ENCODE measurements at places on chromosomes 2 and 18. TPM values are rescaled to one million over a fixed set of nuclear protein-coding genes. Genes with fewer than 3 reads are reported as not detected.

PTPRN gene
- total RNA-seq, result not detected

UGT1A10 gene
- total RNA-seq, result not detected

DNA sequence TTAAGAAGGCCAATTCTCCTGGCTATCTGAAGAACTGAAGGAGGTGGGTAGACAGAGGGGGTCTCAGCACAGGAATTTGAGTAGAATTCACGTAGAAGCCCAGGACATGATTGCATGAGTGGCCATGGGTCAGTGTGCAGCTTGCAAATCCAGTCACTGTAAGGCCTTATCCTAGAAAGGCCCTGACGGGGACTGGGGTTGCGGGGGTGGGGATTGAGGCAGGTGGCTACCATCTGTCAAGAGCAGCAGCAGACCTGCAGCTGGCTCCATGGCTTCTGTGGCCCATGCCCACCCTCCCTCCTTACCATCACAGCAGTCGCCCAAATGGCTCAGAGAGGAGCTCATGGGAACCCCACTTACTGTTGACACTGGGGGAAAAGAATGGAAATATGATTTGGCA is 34.6 kb upstream of the SLC14A1 start:
- peaks cover 34% of the 10 kb centered on the region for H3K4me1 ChIP-seq
- no peak for DNase-seq
- no peaks in the 10 kb centered on the region for H3K36me3 ChIP-seq
- H3K27ac ChIP-seq, result peak overlapping the region; percentile 78
- no peaks in the 10 kb centered on the region for H3K27me3 ChIP-seq

GRCh38 chr2:70181363-70181956 is 9.4 kb downstream of the C2orf42 start:
- no peak overlapping the region for H3K4me3 ChIP-seq
- DNase-seq, result peak; percentile 41
- no peaks in the 10 kb centered on the region for H3K27me3 ChIP-seq
- H3K27ac ChIP-seq, result peak overlapping the region; percentile 62
- H3K36me3 ChIP-seq, result peaks cover 20% of the 10 kb centered on the region

GNAL gene
- 0.12 TPM for total RNA-seq

GTF3C2 gene
- 121 TPM for total RNA-seq

GRCh38 chr18:35508030-35508429 is 10.3 kb upstream of the INO80C start:
- no peaks in the 10 kb centered on the region for H3K36me3 ChIP-seq
- DNase-seq, result no peak
- peaks cover 12% of the 10 kb centered on the region for H3K4me1 ChIP-seq
- no peak overlapping the region for H3K4me3 ChIP-seq

PAX3 gene
- total RNA-seq, result not detected

All from B cell (primary cell).